ENCODE measurements at places on chromosomes 6 and 20.

- peak; percentile 20 for DNase-seq
These were observed 744 bp downstream of the RAB23 start for GRCh38 chr6:57221191-57221935.

- DNase-seq, result no peak
These were observed 41.4 kb upstream of the SAMHD1 start for GRCh38 chr20:36992802-36993334.

- DNase-seq, result no peak
These were observed 125.9 kb downstream of the FYN start for GRCh38 chr6:111747396-111747795.

DNA sequence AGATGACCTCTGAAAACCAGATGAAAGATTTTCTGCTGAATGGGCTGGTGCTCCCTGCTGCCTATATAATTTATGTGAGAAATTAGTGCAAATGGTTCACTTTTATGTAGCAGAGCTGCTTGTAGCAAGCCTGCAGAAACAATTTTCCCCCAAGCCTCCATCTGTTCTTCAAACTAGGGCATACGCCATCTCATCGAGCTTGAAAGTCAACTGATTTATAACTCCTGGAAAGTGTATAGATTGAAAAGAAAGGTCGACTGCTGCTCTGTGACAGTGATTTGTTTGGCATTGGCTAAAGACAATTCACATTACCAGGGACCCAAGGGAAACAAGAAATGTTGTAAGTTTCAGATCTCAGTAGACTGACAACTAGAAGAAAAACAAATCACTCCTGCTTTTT, 93.3 kb downstream of the PACRG start:
- no peak for DNase-seq

GRCh38 chr6:134307870-134308269, 10.0 kb downstream of the SGK1 start:
- DNase-seq, result no peak

DNA sequence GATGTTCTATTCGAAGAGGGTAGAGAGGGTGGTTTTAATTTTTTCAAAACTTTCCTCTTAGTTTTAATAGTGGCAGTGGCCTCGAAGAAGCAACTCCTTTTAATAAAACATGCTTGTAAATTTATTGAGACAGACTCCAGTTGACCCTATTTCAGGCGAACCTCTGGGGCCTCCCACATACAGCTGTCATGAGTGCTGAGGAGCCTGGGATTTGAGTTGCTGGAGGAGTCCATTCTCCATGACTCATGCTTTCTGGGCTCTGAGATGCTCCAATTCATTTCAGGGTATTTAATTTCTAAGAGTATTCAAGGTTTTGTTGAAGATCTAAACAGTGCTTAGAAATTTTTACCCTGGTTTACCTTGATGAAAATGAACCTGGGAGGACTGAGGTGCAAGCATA, 580.4 kb downstream of the CBLN4 start:
- no peak for DNase-seq

GRCh38 chr6:142679907-142680700, 264.9 kb downstream of the HIVEP2 start:
- no peak for DNase-seq

- no peak for DNase-seq
These were observed 12.0 kb upstream of the SERPINB9 start for GRCh38 chr6:2915150-2915549.

DNA sequence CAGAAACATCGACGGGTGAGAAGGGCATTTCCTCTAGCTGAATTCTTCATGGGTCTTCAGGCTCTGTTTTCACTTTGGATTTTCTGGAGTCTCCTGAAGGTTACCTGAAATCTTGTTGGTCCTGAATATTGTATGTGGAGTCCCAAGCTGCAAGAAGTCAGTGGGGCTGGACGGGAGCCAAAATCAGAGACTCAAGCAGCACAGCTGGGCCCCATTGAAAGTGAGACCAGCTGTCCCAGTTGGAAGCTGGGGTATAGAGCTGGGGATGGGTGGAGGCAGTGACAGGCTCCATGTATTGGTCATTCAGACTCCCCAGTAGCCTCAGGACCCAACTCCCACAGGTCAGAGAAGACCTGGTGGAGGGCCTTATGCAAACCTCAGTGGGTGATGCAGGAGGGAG, 111.3 kb upstream of the MLN start:
- no peak for DNase-seq

DNA sequence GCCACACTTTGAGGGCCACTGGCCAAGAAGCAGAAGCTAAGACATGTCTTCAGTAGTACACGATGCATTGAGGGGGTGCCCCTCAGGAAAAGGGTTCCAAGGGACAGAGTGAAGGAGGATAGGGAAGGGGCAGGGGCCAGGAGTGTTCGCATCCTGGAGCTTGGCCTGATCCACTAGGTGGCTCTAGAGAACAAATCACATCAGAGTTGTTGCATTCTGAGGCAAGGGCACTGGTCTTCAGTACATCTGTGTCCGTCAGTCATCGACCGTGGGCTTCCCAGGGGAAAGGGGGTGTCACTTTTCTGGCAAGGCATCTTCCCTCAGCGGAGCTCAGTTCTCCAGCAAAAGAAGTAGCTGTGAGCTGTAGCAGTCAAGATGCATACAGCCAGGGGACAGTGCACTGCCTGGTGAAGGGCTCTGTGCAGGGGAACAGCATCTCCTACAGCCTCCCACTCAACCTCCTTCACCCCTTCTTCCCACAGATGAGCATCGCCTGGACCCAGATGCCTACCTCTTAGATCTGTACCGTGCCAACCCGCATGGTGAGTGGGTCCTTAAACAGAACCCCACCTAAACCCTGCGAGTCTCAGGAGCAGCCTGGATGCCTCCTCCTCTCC, 47.8 kb downstream of the ARHGAP40 start:
- DNase-seq, result peak; percentile 11

DNA sequence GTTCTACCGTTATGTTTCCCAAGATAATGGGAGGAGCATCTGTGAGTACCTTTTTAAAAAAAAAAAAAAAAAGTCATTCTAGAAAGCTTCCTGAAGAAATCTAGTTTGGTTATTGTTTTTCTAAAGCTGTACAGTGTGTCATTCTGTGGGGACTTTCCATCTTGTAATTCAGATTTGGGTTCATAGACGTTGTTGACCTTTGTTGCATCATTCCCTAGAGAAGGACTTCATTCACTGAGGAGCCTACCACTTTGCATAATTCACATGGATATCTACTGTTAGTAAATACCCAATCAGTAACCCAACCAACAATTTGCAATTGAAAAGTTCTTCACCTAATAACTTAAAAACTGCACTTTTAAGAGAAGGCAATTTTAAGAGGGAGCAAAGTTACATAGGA, 60.1 kb downstream of the RPP40 start:
- no peak for DNase-seq

DNA sequence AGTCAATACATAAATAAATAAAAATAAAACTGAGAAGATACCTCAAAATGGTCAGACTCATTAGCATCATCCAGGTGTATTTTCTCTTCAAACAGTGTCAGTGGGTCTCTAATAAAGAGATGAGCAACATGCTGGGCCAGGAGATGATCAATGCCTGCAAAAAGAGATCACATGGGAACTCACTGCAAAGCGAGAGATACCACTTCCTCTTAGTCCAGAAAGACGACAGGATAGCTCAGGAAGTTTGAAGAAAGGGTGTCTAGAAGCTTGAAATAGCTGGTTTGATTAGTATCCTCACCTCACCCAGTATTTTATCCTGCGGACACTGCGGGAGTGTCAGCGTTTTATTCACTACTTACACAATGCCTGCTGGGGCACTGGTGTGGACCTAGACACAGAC, 38.0 kb downstream of the GCLC start:
- DNase-seq, result no peak

- DNase-seq, result no peak
These were observed 106.0 kb upstream of the CST7 start for GRCh38 chr20:24842918-24843715.

GRCh38 chr6:158808442-158808833, 10.7 kb downstream of the EZR start:
- DNase-seq, result no peak

- no peak for DNase-seq
These were observed 45.4 kb downstream of the ZBTB46 start for GRCh38 chr20:63785691-63786131.

DNA sequence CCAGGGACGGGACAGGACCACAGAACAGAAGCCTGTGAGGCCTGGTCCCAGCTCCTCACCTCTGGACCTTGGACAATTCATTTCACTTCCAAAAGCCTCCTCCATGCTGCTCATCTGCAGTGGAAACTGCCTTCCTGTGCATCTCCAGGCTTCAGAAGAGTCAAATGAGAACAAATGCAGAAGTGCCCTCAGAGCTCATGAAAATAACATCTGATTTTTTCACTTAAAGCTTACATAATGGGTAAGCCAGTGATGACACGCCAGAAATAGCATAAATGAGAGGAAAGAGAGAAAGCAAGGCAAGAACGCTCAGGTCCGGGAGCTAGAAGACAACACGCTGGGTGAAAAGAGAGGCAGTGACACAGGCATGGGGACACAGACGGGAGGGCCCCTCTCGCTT, 7.9 kb downstream of the CNKSR3 start:
- DNase-seq, result no peak

GRCh38 chr20:2130062-2130591, 28.5 kb downstream of the STK35 start:
- DNase-seq, result no peak

DNA sequence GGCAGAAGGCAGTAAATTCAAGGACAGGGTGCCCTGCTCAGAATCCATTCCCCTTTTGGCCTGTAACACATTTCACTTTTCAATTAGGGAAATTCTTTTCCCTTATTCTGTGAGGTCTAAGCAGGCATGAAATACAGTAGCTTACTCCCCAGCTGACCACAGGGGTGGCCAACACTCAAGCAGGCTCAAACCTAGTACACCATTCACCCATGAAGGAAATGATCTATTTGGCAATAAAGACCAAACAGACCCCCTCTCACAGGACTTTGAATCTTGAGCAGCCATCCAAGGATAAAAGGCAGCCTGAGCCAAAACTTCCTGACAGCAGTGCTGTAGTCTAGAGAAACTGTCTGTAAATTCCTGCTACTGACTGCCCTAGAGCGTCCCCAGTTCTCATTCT, 17.7 kb downstream of the PDSS2 start:
- no peak for DNase-seq

DNA sequence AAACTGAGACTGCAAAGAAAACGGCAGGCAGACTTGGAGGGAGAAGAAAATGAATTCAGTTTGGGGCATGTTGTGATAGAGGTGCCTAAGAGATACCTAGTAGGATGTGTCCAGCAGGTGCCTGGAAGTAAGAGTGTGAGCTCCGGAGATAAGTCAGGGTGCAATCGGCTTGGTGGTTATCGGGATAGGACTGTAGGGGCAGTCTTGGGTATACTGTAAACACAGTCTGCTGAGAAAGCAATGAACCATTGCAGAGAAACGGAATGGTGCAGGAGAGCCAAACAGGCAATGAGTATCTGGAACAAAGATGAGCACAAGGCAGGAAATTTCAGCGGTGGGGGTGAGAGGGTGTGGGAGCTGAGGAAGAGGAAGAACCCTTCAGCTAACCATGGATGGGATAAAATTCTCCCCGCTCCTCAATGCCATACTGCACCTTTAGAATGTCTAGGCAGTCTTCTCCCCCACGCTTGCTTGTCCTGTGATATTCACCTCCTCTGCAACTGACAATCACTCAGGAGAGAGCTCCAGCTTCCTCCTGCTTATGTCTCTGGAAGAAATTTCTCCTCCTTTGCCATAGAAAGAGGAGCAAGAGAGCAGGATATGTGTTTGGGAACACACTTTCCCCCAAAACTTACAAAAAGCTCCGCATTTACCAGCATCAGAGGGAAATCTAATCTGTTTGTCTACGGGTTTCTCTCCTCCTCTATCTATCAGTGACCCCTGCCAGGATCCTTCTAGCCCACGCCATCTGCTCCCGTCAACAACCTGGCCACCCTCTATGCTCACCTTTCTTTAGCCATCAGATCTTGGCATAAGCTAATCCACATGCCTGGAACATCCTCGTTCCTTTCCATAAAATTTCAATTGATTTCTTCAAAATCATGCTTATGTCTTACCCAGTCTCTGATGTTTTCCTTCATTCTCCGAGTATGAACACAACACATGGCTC, 381.7 kb upstream of the JARID2 start:
- peak; percentile 28 for DNase-seq

DNA sequence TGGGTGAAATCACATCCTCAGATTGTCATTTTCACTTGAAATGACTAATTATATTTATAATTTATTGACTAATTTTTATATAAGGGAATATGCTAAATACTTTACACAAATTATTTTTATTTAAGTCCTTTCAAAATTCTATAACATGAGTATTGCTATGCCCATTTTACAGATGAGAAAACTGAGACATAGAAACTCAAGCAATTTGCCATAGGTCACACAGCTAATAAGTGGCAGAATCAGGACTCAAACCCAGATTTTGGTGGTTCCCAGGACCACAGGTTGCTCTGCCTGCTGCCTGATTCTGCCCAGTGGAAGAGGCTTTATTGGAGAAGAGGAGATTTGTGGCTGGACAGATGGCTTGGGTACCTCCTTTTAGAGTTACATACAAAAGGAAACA, 4.9 kb downstream of the ALDH8A1 start:
- DNase-seq, result no peak

DNA sequence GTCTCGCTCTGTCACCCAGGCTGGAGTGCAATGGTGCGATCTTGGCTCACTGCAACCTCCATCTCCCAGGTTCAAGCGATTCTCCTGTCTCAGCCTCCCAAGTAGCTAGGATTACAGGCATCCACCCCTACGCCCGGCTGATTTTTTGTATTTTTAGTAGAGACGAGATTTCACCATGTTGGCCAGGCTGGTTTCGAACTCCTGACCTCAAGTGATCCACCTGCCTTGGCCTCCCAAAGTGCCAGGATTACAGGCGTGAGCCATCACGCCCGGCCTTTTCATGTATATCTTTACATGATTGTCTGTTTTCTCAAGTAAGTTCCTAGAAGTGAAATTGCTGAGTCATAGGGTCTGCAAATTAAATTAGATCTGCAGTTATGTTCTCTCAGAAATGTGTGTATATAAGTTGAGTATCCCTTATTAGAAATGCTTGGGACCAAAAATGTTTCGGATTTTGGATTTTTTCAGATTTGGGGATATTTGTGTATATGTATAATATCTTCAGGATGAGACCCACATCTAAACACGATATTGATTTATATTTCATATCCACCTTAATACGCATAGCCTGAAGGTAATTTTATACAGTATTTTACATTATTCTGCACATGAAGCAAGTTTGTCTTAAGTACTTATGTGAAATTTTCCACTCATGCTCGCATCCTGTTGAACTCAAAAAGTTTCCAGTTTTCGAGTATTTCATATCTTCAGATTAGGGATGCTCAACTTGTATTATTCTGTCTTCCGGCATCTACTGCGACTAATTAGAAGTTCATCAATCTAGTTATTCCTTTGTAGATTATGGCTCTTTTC, 40.4 kb downstream of the TAB2 start:
- DNase-seq, result no peak

- DNase-seq, result no peak
These were observed 221.9 kb downstream of the TTLL2 start for GRCh38 chr6:167546611-167547327.

DNA sequence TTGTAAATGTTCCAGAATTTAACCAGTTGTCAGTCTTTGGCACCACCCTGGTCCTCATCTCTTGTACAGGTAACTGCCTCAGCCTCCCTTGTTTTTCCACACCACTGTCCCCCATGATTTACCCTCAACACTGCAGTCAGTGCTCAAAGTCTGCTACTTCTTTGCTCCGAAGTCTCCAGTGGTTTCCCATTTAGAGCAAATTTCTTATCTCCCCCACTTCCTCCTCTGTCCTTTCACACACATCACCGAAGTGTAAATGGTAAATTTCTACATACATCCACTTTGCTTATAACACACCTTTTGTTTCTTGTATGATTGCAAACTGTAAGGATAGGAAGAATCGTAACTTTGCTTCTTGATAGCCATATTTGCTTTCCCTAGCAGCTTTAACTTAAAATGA, 115.3 kb downstream of the JARID2 start:
- DNase-seq, result no peak
